Tibial nerve (tissue), 4 donors: ENCODE measurements at places on chromosomes 3 and 15. TPM values are rescaled to one million over a fixed set of nuclear protein-coding genes. Genes with fewer than 3 reads are reported as not detected.
A peak's percentile ranks its signal among the peaks of the same experiment; 100 is the strongest.

GRCh38 chr3:35908366-35909232 lies 269.3 kb downstream of the ARPP21 start:
- DNase-seq: peak; percentile 34
- no peak overlapping the region for H3K27ac ChIP-seq
- no peaks in the 10 kb centered on the region for H3K27me3 ChIP-seq
- H3K36me3 ChIP-seq: no peaks in the 10 kb centered on the region
- H3K4me1 ChIP-seq: no peaks in the 10 kb centered on the region

DNA sequence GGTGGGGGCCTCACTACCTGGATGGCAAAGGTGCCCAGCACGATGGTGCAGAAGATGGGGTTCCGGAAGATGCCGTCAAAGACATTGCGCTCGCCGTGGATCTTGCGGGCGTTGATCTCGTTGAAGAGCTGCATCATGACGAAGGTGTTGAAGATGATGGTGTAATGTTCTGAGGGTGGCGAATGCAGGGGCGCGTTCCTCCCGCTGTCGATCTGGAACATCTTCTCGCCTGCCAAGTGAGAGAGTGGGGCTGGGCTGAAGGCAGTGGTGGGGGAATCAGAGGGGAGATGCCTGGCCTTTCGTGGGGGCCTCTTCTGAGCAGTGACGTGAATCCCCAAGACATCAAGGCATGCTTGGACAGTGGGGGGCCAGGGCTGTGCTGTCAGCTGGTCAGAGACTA lies 19.6 kb upstream of the SEC13 start:
- DNase-seq: no peak
- no peak overlapping the region for H3K4me3 ChIP-seq
- H3K27ac ChIP-seq: no peak overlapping the region
- H3K4me1 ChIP-seq: no peaks in the 10 kb centered on the region

- no peak for DNase-seq
- no peaks in the 10 kb centered on the region for H3K4me1 ChIP-seq
- peaks cover 3% of the 10 kb centered on the region for H3K27me3 ChIP-seq
- no peak overlapping the region for H3K27ac ChIP-seq
Observed at GRCh38 chr15:51274956-51275355, 63.4 kb downstream of the CYP19A1 start.

DNA sequence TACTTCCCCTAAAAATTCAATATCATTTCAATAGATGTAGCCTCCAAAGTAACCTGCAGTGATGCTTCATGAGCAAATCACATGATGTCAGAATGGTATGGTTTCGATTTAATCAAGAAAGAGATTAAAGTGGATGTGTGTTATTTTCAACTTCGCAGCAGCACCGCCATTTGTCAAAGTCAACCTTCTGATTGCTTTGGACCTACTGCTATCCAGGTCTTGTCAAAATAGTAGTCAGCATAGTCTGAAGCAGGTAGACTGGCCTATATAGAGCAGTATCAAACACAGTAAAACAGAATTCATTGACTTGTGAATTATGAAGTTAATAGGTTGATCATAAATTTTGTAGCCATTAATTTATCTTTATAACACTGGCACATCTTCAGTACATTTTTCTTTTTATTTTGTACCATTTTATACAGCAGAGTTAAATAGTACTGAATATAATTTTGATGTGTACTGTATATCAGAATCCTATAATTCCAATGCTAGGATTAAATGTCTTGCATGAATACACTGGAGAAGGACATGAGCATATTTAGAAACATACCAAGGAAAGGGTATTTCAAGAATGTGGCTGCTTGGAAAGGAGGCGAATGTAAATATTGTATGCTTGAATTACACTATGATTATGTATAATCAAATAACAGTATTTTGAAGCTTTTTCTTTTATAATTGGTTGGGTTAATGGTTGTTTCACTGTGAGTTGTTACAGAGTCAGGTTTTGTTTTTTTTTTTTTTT lies 79.6 kb downstream of the CDIN1 start:
- no peak for DNase-seq
- no peaks in the 10 kb centered on the region for H3K27me3 ChIP-seq
- H3K27ac ChIP-seq: no peak overlapping the region
- no peaks in the 10 kb centered on the region for H3K4me1 ChIP-seq

GRCh38 chr15:85704066-85704465 lies 90.7 kb downstream of the KLHL25 start:
- peaks cover 69% of the 10 kb centered on the region for H3K4me1 ChIP-seq
- no peaks in the 10 kb centered on the region for H3K36me3 ChIP-seq
- no peak for DNase-seq
- peak overlapping the region; percentile 93 for H3K27ac ChIP-seq
- no peaks in the 10 kb centered on the region for H3K27me3 ChIP-seq
- H3K4me3 ChIP-seq: no peak overlapping the region

DNA sequence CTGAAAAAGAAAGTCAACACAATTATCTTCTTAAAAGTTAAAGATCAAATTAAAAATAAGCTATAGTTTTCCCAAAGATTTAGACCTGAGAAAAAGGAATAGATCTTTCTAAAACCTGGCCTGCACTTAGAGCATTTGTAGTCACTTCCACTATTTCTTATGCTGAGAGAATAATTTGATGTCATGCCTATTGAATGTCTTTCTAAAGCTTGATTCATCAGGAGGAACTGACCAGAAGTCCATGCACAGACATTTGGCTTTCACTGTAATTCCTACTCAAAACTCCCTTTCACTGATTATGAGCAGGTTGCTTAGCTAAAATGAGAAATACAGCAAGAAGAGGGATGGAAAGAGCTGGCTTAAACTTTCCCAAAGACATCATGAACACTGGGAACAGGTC lies 4.3 kb downstream of the GREM1 start:
- peaks cover 21% of the 10 kb centered on the region for H3K4me1 ChIP-seq
- DNase-seq: no peak
- no peak overlapping the region for H3K27ac ChIP-seq
- H3K27me3 ChIP-seq: no peaks in the 10 kb centered on the region

DNA sequence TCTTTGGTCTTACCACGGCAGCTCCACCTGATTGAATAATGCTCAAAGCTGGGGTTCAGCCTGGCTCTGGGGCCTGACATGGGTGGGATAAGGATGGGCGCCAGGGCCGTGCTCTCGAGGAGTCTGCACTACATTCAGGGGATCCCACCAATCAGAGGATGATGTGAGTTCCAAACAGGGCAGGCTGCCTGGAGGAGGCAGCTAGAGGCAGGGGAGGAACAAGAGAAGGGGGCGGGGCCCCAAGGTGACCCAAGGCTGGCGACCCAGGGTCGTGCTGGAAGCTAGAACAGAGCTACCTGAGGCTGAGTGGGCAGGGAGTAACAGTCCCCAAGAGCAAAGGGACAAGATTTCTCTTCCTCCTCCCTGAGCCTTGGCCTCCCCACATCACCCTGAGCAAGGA lies 56.1 kb downstream of the PCSK6 start:
- H3K4me3 ChIP-seq: no peak overlapping the region
- H3K4me1 ChIP-seq: no peaks in the 10 kb centered on the region
- no peak for DNase-seq

DNA sequence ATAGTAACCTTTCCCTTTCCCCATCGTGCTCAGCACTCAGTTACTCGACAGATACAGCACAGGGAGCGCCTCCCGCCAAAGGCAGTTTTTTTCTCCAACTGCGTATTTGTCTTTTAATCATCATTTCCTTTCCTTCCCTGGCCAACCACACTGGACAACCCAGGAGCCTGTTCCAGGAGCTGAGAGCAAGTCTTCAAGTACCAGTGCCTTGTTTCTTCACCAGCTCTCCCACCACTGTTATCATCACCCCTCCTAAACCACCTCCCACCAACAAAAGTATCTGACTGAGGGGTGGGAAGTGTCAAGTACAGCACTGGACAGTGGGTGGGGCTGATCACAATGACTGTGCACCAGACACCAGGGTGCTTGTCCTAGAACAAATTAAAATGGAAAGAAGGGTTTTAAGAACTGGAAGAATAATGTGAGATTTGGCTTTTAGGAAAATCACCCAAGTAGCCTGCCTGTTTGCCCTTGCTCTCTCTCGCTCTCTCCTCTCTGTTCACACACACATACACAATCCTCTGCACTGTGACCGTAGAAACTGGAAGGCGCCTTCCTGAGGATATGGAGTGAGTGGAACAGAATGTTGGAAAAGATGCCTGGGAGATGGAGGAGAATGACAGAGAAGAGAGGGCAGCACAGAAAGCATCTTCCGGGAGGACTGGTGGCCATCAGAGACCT lies 126.3 kb downstream of the TNIK start:
- H3K4me1 ChIP-seq: peaks cover 5% of the 10 kb centered on the region
- H3K4me3 ChIP-seq: no peak overlapping the region
- no peak overlapping the region for H3K27ac ChIP-seq
- H3K36me3 ChIP-seq: no peaks in the 10 kb centered on the region

DNA sequence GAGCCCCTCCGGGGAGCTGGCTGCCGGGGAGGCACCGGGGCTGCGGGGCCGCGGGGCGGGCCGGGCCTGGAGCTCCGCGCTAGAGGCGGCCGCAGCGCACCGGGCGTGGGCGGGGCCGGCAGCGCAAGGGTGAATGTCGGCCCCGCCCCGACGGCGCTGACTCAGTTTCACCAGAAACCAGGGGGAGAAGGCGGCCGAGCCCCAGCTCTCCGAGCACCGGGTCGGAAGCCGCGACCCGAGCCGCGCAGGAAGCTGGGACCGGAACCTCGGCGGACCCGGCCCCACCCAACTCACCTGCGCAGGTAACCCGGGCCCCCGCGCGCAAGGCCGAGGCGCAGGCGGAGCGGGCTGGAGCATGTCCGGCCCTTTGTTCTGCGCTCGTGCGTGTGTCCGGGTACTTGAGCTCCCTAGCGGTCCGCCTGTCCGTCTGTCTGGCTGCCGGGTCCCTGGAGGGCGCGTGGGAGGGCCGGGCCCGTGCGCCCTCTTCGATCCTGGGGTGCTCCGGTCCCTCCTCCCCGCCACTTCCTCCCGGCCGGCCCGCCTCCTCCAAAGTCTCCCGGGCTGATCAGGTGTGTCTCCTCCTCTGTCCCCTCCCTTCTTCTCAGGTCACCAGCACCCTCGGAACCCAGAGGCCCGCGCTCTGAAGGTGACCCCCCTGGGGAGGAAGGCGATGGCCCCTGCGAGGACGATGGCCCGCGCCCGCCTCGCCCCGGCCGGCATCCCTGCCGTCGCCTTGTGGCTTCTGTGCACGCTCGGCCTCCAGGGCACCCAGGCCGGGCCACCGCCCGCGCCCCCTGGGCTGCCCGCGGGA lies at the start of gene SPINT1:
Gene SPINT1 (plus strand): TSS at position 164 of the 811 bp plus-strand sequence. CDS start 507 bp downstream, at position 671.
- no peak for DNase-seq
- no peak within 1 kb of the TSS for H3K27ac ChIP-seq
- H3K4me3 ChIP-seq: peak within 1 kb of the TSS; percentile 31
- no peaks in the 10 kb centered on the region for H3K27me3 ChIP-seq
- H3K36me3 ChIP-seq: no peaks in the 10 kb centered on the region

GRCh38 chr15:101156509-101157159 lies 95.2 kb downstream of the CHSY1 start:
- H3K27ac ChIP-seq: no peak overlapping the region
- DNase-seq: no peak
- no peaks in the 10 kb centered on the region for H3K27me3 ChIP-seq

- no peaks in the 10 kb centered on the region for H3K27me3 ChIP-seq
- no peaks in the 10 kb centered on the region for H3K4me1 ChIP-seq
- peak overlapping the region; percentile 50 for H3K4me3 ChIP-seq
- H3K36me3 ChIP-seq: no peaks in the 10 kb centered on the region
- DNase-seq: no peak
Observed at GRCh38 chr15:78944202-78944625, 632 bp downstream of the CTSH start.

EPHA6 gene
- total RNA-seq: 0.30 TPM

FHIT gene
- 12.9 TPM for total RNA-seq
